Eye (tissue), 1 donor: ENCODE measurements at places on chromosomes 6 and 20.

- no peak for DNase-seq
Measured at GRCh38 chr6:127481628-127482027, 22.4 kb upstream of the KIAA0408 start.

DNA sequence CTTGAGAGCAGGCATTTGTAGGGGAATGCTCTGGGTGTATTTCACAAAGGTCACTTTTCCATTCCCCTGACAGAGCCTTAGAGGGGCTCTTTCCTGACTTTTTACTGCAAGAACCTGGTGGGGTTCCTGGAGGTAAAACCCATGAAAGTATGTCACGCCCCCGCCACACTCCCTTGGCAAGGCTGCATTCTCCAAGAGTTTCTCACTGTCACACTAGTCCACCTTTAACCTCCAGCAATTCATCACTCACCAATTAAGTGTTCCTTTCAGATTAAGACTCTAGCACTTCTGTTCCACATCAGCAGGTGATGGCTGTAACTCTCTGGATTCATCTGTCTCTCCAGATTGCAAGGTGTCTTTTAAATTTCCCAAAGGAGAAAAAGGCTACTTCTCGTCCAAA is 32.7 kb upstream of the NKX2-4 start:
- no peak for DNase-seq

DNA sequence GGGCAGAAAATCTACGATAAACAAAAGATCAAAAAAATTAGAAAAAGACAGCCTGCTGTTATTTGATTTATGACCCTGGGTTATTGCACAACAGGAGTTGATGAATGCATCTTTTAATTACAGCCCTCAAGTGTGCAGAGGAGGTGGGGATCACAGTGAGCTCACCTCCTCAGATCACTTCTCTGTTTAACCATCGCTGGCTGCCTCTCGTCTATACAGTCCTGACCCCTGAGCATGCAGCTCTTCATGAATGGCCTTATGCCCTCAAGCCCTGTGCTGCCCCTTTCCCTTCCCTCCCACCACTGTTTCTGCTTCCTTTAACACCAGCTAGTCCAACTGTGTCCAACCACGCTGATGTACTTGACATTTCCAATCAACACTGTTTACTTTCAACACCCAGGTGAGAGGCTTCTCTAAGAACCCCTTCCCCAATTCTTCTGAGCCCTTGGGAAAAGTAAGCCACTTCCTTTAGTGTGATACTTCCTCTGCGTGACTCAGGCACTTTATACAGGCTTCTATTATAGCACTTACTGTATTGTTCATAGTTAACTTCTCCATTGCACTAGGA is 60.6 kb upstream of the RIPOR2 start:
- no peak for DNase-seq

DNA sequence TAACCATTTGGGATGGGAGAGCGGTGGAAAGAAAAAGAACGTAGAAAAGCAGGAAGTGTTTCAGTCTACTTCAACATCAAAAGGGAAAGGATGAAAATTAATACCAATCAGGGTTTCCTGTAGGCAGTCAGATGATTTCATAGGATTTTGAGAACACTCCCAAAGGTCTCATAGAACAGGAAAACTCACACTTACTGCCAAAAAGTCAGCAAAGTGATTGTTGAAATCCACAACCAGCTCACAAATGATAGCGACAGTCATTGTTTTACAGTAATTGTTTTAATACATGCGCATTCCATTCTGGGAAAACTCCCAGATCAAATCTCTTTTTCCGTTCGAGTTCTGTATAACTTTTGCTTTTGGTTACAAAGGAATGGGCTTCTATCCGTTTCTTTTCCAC is 5.3 kb upstream of the CNKSR3 start:
- peak; percentile 47 for DNase-seq

DNA sequence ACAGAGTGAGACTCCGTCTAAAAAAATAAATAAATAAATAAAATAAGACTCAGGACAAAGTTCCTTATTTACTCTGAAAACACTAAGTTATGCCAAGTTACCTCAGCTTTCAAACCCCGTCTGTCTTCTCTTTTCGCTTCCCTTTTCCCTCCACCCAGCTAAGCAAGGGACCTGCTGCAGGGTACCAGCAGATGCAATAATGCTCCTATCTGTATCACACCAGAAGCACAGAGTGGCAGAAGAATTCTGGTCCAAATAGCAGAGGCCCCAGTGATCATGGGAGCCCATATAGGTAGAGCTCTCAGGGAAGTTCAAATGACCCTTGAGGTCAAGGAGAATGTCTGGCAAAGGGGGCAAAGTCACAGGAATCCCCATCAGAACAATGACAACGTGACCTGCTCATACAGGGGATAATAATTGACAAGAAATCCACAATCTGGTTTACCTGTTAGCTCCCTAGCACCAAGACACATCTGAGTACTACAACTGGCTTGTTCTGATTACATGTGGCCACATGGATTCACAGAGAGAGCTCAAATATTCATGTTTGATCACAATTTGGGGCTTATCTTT is 8.7 kb downstream of the GCM1 start:
- DNase-seq: no peak

- peak; percentile 34 for DNase-seq
Measured at GRCh38 chr6:10030942-10031537, 383.8 kb downstream of the TFAP2A start.

GRCh38 chr6:113526553-113526952 is 330.6 kb upstream of the MARCKS start:
- DNase-seq: no peak

- no peak for DNase-seq
Measured at GRCh38 chr20:40635971-40636370, 53.1 kb downstream of the MAFB start.

GRCh38 chr6:15800841-15801617 is 138.2 kb upstream of the DTNBP1 start:
- DNase-seq: no peak

- DNase-seq: peak; percentile 36
Measured at GRCh38 chr6:126914801-126915200, 203.7 kb upstream of the RSPO3 start.

DNA sequence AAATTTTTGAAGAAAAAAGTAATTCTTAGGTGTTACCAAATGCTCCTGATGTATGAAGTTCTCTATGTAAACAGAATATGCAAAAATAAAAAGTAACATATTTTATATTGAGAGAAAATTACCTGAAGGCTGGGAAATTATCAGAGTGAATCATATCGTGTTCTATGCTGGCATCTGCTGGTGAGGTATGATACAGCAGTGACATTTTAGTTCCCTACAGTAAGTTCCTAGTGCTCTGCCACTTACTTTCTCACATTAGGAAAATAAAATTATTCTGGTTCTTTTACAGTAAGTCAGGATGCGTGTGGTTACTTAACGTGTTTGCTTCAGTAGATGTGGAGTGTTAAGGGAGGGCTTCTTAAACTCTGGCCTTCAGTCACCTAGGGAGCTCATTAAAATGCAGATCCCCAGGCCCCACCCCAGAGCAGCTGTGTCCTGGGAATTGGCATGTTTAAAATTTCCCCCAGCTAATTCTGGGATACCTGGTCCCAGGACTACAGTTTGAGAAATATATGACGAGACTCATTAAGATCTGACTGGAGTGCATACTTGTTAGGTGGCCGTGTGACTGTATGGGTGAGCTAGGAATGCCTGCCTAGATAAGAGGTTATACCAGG is 3.2 kb downstream of the ACTR5 start:
- peak; percentile 72 for DNase-seq

GRCh38 chr6:145279993-145280392 is 455.3 kb downstream of the EPM2A start:
- DNase-seq: no peak

- no peak for DNase-seq
Measured at GRCh38 chr20:32449890-32450401, 91.8 kb downstream of the ASXL1 start.

GRCh38 chr6:47663462-47664216 is 34.7 kb upstream of the ADGRF4 start:
- DNase-seq: no peak

- DNase-seq: peak; percentile 97
Measured at GRCh38 chr20:21702553-21703470, 2.7 kb upstream of the PAX1 start.

GRCh38 chr20:10356628-10357027 is 77.4 kb downstream of the MKKS start:
- no peak for DNase-seq

DNA sequence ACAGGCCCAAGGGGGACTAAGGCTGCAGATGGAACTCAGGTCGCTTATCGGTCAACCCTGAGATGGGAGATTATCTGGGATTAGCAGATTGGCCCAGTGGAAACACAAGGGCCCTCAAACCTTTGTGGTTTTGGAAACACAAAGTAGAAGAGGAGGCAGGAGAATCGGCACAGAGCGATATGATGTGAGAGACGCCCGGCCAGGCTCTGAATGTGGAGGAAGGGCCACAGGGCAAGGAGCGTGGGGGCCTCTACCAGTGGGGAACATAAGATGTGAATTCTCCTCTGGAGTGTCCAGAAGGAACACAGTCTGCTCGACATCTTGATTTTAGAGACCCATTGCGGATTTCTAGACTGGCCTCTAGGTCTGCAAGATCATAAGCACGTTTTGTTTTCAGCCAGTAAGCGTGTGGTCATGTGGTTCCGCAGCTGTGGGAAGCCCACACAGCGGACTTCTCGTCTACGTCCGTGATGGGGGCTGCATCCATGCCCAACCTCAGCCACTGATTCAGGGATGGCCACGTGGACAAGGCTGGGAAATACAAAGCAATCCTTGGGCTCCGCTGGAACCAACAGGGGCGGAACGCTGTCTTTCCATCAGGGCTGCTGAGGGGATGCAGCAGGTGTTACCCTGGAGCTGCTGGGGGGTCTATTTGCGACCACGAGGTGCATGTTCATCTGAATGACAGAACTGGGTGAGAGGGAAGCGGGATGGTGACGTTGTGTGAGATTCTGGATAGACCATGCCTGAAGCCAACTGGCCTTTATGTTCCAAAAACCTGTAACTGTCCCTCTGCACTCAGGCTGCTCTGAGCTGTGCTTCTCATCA is 127.6 kb upstream of the PMEPA1 start:
- no peak for DNase-seq

- no peak for DNase-seq
Measured at GRCh38 chr20:25278636-25279361, 30.9 kb downstream of the PYGB start.

GRCh38 chr6:4394786-4395185 is 259.4 kb upstream of the ECI2 start:
- no peak for DNase-seq

DNA sequence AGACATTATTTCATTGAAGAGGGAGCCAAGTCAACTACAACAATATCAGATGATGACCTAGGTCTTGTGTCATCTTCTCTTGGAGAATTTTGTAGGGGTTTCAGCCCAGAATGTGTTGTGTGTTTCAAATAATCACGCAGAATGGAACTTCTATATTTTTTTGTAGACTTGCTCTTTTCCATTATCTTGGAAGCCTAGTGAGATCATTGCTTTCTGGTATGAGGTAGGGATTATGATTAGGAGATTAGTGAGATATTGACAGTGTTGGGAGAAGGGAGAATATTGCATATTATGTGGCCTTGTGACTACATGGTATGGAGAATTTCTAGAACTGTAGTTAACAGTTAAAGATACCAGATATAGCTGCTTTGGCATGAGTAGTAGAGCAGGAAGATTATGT is 423.6 kb upstream of the PLCB4 start:
- no peak for DNase-seq

DNA sequence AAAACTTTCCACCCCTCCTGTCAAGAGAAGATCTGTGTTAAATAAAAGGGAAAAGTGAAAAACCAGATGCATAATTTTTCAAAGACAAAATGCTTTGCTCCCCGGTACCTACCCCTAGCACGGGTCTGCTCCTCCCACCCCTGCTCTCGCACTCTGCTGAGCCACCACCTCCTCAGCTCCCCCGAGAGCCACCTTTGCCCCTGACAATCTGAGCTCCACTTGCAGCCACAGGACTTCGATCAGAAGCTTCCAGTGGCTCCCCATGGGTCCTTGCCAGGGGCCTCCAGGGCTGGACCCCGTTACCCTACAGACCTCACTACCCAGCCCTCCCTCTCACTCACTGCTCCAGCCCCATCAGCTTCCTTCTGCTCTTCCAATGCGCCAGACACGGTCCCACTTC is 171.7 kb downstream of the PREX1 start:
- DNase-seq: no peak

- no peak for DNase-seq
Measured at GRCh38 chr6:125512621-125513020, 210.9 kb upstream of the HDDC2 start.

GRCh38 chr6:158002951-158003853 is 21.5 kb downstream of the SYNJ2 start:
- peak; percentile 75 for DNase-seq

- no peak for DNase-seq
Measured at GRCh38 chr20:31662372-31662854, 24.7 kb downstream of the COX4I2 start.

DNA sequence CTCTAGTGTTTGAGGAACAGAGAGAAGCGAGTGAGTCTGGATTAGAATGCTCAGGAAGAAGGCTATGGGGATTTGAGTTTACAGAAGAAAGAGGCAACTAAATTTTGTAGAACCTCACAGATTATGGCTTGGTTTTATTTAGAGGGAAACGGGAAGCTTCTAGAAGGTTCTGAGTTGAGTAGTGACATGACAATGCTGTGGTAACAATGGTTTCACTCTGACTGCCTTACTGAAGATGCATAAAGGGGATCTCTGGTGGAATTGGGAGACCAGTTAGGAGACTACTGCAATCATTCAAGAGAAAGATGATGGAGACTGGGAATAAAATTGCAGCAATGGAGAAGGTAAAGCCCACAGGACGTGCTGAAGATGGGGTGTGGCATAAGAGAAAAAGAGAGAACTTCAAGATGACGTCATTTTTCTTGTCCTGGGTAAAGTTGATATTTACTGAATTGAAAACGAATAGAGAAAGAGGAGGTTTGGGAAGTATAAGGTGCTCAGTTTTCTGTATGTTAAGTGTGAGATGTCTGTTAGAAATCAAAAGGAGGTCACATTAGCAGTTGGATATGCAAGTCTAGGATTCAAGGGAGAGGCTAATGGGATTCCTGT is 710.1 kb upstream of the NRSN1 start:
- DNase-seq: no peak

DNA sequence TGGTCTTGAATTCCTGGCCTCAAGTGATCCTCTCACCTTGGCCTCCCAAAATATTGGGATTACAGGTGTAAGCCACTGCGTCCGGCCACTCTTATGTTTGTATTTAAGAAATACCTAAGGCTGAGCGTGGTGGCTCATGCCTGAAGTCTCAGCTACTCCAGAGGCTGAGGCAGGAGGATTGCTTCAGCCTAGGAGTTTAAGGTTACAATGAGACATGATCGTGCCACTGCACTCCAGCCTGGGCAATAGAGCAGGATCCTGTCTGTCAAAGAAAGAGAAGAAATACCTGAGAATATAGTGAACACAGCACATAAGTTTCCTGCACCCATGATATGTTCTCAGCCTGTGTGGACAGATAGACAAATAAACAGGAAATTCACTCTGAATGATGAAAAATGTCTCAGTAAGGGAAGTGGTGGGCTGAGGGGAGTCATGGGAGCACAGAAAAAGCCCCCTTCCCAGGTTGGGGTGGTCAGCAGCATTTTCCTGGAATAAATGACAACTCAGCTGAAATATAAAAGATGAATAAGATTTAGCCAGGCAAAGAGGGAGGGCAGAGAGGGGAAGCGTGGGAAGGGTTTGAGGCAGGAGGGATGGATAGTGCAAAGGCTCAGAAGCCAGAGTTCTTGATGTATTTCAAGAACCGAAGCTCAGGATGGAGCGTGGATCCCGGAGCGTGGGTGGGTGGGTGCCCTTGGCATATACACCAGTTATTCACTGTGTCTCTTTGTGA is 13.8 kb upstream of the MMP9 start:
- DNase-seq: no peak
